ENCODE measurements at places on chromosomes 12 and 14.
A peak's percentile ranks its signal among the peaks of the same experiment; 100 is the strongest.

DNA sequence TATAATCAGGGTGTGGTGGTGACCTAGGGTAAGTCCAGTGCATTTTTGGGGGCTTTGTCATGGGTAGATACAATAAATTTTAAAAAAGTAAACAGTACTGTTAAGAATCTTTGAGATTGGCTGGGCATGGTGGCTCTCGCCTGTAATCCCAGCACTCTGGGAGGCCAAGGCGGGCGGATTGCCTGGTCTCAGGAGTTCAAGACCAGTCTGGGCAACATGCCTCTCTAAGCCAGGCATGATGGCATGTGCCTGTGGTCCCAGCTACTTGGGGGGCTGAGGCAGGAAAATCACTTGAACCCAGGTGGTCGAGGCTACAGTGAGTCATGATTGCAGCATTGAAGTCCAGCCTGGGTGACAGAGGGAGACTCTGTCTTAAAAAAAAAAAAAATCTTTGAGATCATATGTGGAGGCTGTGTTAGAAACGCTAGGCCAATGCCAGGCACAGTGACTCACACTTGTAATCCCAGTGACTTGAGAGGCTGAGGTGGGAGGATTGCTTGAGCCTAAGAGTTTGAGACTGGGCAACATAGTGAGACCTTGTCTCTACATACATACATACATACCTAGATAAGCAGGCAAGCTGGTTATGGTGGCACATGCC, 67.7 kb downstream of the PRKCH start:
- no peak for DNase-seq

DNA sequence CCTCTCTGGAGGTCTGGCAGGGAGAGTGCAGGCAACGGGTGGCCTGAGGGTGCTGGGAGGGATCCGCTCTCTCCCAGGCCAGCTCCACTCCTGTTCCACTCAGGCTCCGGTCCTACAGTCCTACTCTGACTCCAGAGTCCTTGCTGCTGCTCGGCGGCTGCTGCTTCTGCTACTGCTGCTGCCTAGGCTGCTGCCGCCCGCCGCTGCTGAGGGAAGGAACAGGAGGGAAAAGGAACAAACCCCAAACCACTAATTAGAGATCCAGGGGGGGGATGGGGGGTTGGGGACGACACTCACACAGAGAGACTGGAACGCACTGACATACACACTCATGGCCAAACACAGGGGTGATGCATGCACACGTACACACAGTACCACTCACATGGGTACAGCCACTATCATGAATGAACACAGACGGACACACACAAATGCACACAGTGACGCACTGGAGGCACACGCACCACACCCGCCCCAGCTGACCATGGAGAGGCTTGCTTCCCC, at the start of gene SP7:
SP7 (minus strand) TSS at position 174 of the 501 bp plus-strand sequence. CDS start 708 bp downstream, outside the sequence.
- DNase-seq = no peak

GRCh38 chr12:96995861-96996260, 88.8 kb downstream of the NEDD1 start:
- DNase-seq = no peak

DNA sequence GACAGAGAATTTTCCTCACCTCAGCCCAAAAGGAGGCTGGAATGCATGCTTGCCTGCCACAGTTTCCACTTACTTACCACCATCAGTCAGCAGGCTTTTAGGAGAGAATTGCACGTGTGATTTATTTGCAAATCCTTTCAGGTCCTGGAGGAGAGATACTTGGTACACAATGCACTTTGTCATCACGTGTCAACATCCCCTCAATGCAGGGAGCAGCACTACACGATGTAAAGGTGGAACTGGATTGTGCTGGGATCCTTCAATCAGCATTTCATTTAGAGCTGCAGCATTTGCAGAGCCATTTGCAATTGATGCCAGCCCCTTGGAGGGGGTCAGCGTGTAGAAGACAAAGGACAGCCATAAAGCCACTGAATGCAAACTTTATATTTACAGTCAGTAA, 218.1 kb downstream of the GLT1D1 start:
- no peak for DNase-seq

DNA sequence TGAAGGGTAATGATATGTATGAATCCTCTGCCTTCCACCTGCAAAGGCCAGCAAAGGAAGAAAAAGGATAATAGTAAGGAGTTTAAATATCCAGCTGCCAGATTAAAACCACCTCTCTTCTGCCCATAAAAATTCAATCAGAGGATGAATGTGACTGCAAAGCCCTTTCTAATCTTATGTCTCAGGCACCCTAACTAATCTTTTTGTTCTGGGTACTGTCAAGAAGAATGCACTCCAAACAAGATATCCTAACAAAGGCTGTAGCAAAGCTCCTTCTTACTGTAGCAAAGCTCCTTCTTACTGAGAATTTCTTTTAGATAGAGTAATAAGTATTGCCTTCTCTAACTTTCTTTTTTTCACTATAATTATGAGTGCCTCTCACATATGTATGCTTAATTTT, 91.8 kb downstream of the ST8SIA1 start:
- no peak for DNase-seq

- no peak for DNase-seq
These were observed 2.4 kb downstream of the ATF7 start for GRCh38 chr12:53623548-53624385.

GRCh38 chr12:116427200-116427930, 131.8 kb upstream of the MAP1LC3B2 start:
- DNase-seq = no peak

- DNase-seq = no peak
These were observed 201.6 kb upstream of the NUDT4 start for GRCh38 chr12:93176165-93176564.

- peak; percentile 34 for DNase-seq
These were observed 56.0 kb downstream of the PPP2R5C start for GRCh38 chr14:101817501-101818001.

DNA sequence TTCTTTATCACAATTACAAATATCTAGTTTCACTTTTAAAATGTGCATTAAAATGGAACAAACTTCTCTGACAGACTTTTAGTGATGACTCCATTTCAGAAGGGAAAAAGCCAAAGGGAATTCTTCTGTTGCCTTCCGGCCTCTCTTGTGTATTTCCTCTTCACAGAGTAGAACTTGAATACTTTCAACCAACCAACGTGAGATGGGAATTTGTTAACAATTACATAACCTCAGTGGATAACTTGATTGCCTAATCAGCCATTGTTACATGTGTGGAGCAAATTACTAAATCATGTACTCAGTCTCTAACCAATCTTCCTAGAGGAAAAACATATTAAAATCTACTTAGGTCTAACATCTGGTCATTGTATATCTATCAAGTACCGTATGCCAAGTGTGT, 291.1 kb downstream of the SYT1 start:
- DNase-seq = no peak

GRCh38 chr12:27999970-28000369, 27.4 kb upstream of the PTHLH start:
- DNase-seq = no peak

- no peak for DNase-seq
These were observed 83.2 kb downstream of the SLC38A6 start for GRCh38 chr14:61064210-61064609.

GRCh38 chr12:65537978-65538377, 259.5 kb downstream of the MSRB3 start:
- no peak for DNase-seq

- no peak for DNase-seq
These were observed 8.3 kb downstream of the ATP2B1 start for GRCh38 chr12:89700191-89700810.

DNA sequence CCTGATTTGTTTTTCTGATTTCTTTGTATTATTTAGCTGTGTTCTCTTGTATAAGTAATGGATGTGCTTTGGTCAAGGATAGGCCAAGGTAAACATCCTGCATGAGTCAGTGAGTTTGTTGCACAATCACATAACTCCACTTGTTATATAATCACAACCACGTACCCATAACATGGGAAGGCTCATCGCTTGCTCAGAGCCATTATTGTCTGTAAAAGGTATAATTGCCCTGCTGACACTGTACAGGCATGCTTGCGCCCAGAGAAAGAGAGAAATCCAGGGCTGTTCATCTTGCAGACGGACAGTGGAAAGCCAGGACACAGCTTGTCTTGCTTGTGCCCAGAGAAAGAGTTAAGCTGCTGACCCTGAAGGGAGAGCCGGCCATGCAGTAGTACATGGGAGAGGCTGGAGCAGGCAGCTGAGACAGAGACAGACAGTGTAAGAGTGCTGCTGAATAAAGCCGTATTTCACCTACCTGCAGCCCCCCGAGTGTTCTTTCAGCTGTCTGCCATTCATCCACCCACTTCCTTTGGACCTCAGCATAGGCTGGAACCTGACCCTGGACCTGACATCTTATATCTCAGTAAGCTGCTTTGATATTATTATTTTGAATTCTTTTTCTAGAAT, 174.7 kb upstream of the DAAM1 start:
- no peak for DNase-seq

GRCh38 chr12:10540776-10541205, 35.1 kb downstream of the EIF2S3B start:
- no peak for DNase-seq

GRCh38 chr14:67533754-67534085, 630 bp downstream of the PLEKHH1 start:
- DNase-seq = no peak

DNA sequence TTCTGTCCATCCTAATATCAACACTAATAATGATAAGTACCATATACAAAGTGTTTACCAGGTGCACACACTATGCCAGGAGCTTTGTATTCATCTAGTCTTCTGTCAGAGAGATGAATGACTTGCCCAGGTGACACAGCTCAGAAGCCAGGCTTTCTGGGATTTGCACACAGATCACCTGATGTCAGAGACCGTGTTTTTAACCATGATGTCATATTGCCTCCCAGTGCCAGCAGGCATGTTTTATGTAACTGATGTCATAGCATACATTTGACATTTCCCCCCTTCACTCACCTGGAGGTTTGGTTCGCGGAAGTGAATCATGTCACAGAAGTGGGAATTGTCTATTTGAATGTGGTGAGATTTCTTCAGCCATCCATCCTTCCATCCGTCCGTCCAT, 5.7 kb downstream of the WSCD2 start:
- no peak for DNase-seq

GRCh38 chr14:58712357-58712756, 74.6 kb downstream of the DACT1 start:
- no peak for DNase-seq

DNA sequence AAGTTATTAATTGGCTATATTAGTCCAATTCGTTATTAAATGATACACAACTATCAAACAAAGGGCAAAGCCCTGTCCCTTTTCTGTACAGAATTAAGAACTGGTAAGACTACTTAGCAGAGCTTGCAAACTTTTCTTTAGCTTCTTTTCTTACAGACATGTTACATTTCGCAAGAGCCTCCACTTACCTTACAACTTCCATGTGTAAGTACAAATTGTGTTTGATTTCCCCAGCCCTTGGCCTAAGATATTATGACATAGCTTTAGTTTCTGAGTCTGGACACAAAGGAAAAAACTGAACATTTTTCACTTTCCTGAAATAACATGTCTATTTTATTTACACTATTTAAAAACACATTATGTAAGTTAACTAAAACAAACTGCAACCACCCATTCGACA, 1.7 kb downstream of the ATF7 start:
- no peak for DNase-seq

GRCh38 chr12:49014547-49014946, 4.0 kb downstream of the PRKAG1 start:
- DNase-seq = no peak

DNA sequence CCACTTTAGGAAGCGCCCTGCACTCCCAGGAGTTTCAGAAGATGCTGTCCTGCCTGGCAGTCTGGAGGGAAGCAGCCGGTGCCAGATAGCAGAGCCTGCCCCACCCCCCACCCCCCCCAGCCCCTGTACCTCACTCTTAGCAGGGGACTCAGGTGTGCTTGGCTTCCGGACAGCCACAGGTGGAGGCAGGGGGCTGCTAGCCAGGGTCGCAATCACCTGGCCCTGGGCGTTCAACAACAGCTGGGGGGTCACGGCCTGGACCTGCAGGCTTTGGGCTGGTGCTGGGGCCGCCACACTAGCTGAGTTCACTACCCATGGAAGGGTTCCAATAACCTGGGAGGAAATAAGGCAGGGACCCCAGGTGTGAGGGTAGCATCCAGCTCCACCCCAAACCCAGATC, 22.0 kb downstream of the POU6F1 start:
- DNase-seq = no peak

DNA sequence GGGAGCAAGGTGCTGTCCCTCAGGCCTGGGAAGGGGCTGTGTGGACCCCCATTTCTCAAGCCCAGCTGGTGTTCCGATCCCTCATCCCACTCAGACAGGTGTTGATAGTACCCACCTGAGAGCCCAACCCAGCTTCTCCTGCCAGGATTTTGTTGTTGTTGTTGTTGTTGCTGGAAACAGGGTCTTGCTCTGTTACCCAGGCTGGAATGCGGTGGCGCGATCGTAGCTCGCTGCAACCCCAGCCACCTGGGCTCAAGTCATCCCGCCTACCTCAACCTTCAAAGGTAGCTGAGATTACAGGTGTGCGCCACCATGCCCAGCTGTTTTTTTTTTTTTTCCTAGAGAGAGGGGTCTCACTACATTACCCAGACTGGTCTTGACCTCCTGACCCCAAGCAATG, 209.9 kb downstream of the PHETA1 start:
- DNase-seq = no peak

DNA sequence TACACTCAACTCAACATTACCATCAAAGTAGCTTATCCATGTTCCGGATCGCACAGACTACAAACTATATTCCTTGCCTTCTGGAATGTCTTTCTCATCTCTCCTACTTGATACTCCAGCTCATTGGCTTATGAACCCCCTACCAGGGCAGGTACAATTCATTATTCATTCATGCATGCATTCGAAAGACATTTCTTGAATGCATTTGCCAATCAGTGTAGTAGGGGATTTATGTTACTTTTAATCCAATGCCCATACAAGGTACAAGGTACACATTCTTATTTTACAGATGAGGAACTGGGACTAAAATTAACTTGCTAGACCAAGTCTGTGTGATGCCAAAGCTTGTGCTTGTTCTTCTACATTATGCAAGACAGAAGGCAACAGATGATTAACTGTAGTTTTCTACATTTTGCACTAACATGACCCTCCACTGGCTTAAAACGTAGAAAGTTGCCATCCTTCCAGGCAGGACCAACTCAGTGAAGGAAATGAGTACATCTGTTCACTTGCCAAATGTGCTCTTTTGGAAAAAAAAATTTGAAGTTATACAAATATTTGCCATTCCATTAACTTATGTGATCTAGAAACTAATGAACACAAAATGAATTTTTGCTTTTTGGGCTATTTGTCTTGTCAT, 53.8 kb upstream of the KCNJ8 start:
- no peak for DNase-seq

Data from vagina (tissue), 2 donors.